ENCODE measurements at places on chromosomes 3 and 15.

DNA sequence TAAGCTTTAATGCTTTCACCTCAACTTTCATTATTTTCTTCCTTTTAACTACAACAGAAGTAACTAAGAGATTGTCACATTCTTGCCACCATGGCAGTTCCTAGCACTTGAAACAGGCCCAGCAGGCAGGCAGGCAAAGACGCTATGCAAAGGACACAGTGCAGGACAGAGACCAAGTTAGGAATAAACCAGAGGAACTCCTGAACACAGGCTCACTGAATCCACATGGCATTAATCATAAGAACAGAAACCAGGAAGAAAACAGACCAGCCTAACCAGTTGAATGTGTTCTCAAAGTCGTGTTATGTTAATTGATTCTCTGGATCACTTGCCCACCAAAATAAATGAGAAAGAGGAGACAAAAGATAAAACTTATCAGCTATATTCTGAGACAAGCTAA lies 397.6 kb downstream of the TBL1XR1 start:
- no peak for DNase-seq

DNA sequence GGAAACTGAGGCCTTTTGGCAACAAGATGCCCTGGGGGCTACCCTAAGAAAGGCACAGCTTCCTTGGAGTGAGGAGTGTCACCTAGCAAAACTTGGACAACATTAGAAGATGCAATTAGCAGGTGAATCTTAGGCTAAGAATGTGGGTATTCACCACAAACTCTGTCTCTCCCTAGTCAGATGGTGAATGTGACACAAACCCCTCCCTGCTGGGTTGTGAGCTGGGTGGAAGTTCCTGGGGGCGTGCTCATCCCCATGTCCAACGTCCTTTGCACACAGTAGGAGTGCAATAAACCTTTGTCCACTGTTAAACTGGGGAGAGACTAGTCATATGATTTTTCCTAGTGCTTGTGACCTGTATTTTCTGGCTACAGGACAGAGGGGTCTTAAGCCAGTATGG lies 67.1 kb upstream of the SH3GL3 start:
- DNase-seq, result no peak

DNA sequence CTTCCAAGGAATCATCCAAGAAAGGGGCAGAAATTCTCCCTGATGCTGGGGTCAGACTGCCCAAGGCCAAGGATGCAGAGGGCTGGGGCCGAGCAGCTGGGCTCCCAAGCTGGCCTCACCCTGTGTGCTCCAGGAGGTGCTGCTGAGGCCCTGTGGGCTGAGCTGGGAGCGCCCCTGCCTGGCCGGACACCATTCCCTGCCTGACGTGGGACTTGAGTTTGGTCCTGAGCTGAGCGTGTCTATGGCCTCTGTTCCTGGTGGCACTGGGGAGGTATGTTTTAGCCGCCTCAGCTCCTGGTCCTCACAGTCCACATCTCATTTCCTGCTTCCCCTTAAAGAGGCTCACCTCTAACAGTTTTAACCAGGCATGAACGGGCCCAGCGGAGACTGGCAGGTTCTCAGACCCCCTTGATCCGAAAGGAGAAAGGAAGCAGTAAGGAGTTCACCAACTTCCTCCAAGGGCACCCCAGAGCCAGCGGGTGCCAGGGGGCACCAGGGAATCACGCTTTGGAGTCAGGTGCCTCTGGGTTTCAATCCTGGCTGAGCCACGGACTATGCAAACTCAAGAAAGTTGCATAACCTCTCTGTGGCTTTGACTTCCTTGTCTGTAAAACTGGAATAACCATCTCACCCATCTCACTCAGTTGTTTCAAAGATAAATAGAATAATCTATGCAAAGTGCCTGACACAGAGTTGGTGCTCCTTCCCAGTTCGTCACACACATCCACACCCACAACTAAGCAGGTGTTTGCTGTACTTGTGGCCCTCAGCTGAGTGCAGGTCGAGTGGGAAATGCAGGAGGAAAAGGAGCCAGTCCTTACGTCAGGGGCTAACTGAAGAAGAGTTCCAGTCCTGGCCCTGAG lies 48.6 kb downstream of the SLC12A8 start:
- DNase-seq, result no peak

GRCh38 chr15:43881944-43882343 lies 55.1 kb downstream of the WDR76 start:
- no peak for DNase-seq

DNA sequence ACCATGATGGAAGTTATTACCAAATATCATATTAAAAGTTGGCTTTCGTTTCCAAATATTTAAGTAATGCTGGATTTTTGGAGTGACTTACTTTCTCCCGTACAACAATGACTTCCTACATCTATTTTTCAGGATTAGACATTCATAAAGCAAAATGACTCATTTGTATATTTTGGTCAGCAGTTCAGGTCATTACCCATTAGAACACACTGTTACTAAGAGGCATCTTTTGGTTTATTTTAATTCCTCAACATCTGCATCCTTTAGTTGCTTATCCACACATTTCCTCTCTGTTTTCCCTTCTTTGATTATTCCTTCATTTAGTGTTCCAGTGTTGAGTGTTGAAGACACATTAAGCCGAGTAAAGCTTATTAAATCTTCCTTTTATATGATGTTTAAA lies 348.2 kb downstream of the NAALADL2 start:
- no peak for DNase-seq

GRCh38 chr3:38985981-38986380 lies 65.8 kb downstream of the SCN11A start:
- no peak for DNase-seq

- no peak for DNase-seq
Measured at GRCh38 chr3:48938156-48938555, 19.5 kb downstream of the ARIH2 start.

- DNase-seq, result no peak
Measured at GRCh38 chr3:50111757-50112156, 23.0 kb downstream of the RBM5 start.

DNA sequence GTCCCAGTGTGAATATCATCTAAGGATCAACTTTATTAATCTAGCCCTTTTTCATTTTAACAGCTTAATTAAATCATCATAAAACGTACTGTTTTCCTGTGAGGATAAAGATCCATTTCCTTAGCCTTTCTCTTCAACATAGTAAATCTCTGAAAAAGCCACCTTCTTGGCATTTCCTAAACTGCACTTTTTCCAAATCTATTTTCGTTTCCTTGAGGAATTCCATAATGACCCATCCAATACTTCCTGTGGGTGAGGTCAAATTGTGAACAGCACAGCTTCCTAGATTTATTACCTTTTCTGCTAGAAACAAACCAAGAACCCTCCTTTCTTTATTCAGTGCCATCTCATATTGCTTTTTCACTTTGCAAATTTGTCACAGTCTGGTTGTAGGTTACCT lies 129.4 kb upstream of the CNTN4 start:
- no peak for DNase-seq

- no peak for DNase-seq
Measured at GRCh38 chr15:42502477-42502876, 7.0 kb downstream of the SNAP23 start.

DNA sequence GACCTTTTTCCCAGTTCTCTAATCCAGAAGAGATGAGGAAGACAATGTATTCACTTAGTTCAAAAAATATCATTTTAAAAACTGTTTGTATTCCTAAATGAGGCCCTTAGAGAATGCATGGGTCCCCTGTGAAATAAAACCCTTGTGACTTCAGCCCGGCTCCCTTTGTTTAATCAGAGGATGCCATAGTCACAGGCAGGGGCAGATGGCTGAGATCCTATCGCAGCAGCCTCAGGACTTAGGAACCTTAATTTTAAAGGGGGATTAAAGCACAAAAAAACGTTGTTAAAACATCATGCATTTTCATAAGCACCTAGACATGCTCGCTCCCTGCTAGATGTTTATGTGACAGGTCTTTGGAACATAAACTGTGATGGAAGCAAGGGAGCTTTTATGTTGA lies 176.6 kb downstream of the IL20RB start:
- no peak for DNase-seq

DNA sequence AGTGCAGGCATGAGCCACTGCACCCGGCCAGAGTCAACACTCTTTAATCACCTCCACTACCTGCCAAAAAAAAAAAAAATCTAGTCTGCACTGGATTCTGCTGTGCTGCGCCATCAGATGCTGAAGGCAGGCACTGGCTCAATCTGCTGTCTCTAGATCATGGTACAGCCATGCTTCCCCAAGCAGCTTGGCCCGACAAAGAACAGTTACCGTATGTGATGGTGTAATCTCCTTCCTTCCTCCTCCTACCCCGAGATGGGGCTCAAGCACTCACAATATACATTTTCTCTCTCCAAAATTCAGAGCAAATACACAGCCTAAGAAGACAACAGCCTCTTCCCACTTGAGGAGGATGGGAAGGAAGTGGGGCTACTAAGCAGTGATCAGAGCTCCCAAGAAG lies 45.1 kb downstream of the DAPK2 start:
- DNase-seq, result no peak

GRCh38 chr3:150299201-150299600 lies 108.9 kb upstream of the TSC22D2 start:
- no peak for DNase-seq

- DNase-seq, result no peak
Measured at GRCh38 chr15:90009301-90010022, 8.3 kb downstream of the ZNF710 start.

DNA sequence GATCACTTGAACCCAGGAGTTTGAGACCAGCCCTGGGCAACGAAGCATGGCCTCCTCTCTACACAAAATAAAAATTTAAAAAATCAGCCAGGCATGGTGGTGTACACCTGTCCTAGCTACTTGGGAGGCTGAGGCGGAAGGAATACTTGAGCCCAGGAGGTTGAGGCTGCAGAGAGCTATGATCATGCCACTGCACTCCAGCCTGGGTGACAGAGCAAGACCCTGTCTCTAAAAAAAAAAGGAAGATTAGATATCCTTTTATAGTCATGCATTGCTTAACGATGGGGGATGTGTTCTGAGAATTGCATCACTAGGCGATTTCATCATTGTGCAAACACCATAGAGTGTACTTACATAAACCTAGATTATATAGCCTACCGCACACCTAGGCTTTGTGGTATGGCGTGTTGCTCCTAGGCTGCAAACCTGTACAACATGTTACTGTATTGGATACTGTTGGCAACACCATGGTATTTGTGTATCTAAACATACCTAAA lies 12.6 kb downstream of the ALAS1 start:
- no peak for DNase-seq

- DNase-seq, result no peak
Measured at GRCh38 chr3:123611082-123611481, 26.2 kb upstream of the HACD2 start.

- no peak for DNase-seq
Measured at GRCh38 chr3:158918008-158918407, 116.2 kb downstream of the MFSD1 start.

DNA sequence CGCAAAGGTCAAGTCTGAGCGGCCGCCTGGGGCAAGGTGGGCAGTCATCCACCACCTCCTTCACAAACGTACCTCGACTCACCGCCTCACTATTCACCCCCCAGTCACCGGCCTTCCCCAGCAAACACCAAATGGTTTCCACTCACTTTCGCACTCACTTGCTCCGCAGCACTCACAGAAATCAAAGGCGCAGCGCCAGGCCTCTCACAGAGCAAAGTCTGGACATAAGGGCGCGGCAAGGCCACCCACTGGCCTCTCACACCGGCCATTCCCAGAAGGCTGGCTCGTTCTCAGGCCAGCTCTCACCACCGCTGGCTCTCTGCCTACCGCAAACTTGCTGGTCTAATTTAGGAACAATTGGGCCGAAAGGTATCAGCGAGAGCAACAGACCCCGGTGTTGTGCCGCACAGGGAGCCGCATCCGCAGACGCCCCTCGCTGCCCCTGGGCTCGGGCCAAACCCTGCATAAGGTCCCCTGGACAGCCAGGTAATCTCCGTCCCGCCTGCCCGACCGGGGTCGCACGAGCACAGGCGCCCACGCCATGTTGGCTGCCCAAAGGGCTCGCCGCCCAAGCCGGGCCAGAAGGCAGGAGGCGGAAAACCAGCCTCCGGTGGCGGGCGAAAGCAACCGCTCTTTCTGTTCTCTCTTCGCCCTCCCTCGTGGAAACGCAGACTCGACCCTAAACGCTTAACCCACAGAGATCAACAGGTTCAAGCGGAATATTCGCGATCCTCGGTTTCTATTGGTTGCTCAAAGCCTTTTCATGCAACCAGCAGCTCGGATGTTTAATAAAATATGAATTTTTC lies 2.9 kb downstream of the SHOX2 start:
- DNase-seq, result no peak

DNA sequence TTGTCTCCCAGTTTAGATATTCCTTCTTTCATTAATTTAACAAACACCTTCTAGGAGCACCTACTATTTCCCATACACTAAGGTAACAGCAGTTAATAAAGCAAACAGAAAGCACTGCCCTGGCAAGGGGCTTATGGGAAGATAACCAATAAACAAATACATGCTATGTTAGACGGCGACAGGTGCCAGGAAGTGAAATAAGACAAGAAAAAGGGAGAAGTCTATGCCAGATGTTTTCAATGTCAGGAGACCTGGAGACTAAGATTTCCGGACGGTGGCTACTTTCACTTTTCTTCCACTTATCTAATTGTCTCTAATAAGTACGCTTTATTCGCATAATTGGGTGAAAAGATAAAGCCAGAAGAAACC lies 32.5 kb upstream of the ZNF445 start:
- no peak for DNase-seq

DNA sequence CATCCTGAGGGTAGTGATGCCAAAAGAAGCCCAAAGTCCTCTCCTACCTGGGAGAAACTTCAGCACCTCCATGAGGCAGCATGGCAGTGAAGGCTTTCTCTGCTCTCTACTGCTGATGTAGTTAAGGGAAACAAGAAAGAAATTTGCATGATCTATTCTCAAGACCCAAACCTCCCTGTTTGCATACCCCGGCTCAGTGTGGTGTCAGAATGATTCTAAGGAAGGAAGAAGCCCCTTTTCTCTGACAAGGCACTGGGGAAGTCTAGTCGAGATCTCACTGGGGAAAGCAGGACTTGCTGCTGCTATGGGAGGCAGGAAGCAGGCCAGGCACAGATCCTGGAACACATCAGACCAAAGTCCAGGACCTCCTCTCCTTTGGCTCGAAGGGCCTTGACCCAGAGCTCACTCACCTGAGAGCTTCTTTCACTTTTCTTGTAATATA lies 89.4 kb upstream of the ICE2 start:
- DNase-seq, result no peak

- no peak for DNase-seq
Measured at GRCh38 chr3:135918600-135918999, 46.9 kb upstream of the PPP2R3A start.

- no peak for DNase-seq
Measured at GRCh38 chr3:50251220-50251619, 15.2 kb downstream of the GNAI2 start.
